T-helper 2 cell (primary cell): ENCODE measurements at places on chromosomes 7 and 10.

GRCh38 chr7:143337216-143337615 lies 21.3 kb downstream of the CLCN1 start:
- DNase-seq = no peak

GRCh38 chr10:72264536-72264935 lies 9.2 kb upstream of the DDIT4 start:
- no peak for DNase-seq

- no peak for DNase-seq
Measured at GRCh38 chr7:125316466-125316865, 386.8 kb upstream of the POT1 start.

DNA sequence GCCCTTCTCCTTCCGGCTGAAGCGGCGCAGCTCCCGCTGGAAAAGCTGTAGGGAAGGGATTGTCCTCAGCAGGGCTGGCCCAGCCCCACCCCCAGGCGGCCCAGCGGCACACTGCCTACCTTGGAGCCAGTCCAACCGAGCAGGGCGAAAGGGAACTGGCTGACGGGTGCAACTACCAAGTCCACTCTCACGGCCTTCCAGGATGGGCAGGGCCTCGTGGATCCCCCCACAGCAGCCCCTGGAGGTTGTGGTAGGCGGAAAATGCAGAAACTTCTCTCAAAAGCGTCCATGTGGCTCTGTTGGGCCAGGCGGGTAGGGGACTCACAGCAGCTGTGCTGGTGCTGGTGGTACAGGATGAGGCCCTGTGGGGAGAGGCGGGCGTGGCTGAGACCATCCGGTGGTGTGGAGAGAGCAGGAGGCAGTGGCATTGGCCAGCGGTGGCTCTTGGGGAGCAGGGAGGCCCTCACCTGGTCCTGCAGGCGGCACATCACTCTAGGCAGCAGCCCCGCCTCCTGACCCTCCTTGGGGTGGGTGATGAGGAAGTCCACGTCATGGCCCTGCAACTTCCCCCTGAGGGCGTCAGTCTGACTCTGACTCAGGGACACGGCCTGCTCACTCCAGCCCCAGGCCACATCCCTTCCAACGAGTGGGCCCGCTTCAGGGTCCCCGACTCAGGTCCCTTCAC lies 8.4 kb upstream of the PGAM2 start:
- no peak for DNase-seq

GRCh38 chr10:53846809-53847208 lies 954.2 kb downstream of the PCDH15 start:
- no peak for DNase-seq

- DNase-seq = no peak
Measured at GRCh38 chr7:1936006-1936310, 265.9 kb downstream of the ELFN1 start.

- no peak for DNase-seq
Measured at GRCh38 chr10:131743190-131744151, 157.3 kb upstream of the PPP2R2D start.

- no peak for DNase-seq
Measured at GRCh38 chr10:113049881-113050280, 99.8 kb downstream of the TCF7L2 start.

DNA sequence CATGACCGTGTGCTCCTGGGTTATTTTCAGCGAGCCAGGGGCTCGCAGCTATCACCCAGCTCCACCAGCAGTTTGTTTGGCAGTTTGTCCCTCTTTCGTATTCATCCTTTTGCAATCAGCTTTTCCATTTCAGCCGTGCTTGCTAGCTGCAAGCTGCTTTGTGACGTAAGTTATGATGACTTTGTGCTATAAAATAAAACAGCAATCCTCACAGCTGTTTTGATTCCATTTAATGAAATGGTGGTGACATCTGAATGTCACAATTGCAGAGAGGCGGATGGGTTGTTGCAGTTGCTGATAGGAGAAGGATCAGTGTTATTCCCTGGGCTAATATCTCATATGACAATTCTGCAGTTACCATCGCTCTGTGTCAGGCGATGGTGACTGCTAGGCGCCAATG lies 251.7 kb downstream of the SNX10 start:
- DNase-seq = no peak

GRCh38 chr7:84111842-84112241 lies 82.7 kb downstream of the SEMA3A start:
- no peak for DNase-seq

DNA sequence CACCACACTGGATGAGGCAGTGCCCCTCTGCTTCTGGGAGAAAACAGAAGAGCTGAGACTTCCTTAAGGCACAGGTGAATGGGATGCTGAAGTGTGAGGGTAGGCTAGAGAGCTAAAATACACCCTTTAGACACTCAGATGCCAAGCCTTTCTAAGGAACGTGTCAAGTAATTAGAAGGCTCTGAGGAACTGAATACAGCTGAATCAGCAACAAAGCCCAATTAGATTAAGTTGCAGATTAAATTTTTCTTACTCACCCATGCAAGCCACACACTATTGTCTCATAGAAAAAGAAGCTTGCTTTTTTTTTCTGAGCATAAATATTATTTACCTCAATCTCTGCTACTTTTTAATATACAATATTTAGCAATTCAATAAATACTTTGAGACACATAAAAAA lies 354.3 kb upstream of the NRG3 start:
- no peak for DNase-seq

- no peak for DNase-seq
Measured at GRCh38 chr7:104839842-104840241, 174.2 kb upstream of the KMT2E start.

GRCh38 chr10:69068549-69068948 lies 19.4 kb upstream of the SRGN start:
- no peak for DNase-seq

GRCh38 chr10:96370584-96371157 lies 11.9 kb upstream of the OPALIN start:
- DNase-seq = peak; percentile 34

DNA sequence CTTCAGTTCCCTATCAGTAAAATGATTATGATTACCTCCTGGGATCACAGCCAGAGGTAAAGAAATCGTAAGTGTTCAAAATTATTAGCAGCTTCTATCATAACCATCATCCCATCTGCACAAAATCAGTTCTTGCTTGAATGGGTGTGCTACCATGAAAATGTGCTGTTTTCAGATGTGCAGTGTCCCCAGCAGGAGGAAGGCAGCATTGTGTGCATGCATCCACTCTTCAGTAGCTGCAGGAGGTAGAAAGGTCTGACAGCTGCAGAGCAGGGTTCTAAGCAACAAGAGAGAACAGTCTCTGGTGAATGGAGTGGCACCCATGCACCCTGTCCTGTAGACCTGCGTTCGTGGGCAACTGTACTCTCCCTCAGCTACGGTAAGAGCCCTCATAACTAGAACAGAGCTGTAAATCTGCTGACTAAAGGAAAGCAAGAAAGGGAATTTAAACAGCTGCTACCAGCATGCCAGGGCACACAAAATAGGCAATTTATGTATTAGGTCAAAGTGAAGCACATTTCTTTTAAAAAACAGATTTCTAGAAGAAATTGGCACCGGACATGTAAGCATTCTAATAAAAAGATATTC lies 21.2 kb downstream of the VSTM2A start:
- DNase-seq = no peak

DNA sequence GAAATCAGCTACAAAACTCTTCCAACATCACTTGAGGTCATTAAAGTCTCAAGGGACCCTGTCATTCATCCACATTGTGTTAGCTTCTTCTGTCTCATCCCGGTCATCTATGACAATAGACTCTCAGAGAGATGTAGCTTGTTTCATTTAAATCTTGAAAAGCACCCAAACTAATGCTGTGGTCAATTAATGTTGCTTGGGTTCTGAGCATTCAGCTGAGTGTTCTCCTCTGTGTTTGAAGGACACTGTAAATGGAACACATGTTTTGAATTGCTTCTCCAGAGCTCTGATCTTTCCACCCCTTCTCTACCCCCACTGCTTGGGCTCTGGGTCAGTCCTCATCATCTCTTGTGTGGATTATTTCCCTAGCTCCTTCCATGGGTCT lies 19.6 kb upstream of the ADD3 start:
- no peak for DNase-seq

DNA sequence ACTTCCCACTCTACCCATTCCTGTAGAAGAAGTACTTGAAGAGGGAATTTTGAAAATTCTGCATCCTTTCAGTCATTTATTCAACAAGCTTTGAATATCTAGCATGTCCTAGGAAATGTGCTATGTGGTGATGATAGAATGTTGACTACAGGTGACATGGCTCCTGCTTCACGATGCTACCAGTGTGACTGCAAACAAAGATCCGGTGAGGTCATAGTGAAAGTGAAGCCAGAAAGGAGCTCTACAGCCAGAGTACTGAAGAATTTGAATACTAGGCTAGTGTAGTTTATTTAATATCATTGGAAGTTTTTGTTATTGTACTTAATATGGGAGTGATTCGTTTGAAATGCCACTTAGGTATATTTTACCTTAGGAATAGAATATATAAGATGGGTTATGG lies 348.1 kb downstream of the TFEC start:
- DNase-seq = peak; percentile 7

DNA sequence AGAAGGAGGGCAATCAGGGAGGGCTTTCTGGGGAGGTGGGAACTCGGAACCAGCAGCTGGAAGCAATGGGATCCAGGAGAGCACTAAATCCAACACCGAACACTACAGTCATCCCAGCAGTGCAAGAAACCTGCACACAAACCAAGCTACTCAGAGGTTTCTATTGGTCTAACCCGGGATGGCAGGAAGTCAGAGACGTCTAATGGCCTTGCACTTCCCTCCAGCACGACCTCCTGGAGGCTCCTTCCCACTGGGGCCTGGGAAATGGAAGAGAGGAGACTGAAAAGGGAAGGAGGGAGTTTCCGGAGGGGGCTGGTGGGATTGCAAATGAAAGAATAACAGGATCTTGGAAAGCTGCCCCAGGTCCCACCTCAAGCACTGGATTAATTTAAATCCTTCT lies 56.3 kb downstream of the TEX36 start:
- DNase-seq = no peak

- DNase-seq = no peak
Measured at GRCh38 chr10:63416376-63416775, 49.4 kb downstream of the JMJD1C start.

DNA sequence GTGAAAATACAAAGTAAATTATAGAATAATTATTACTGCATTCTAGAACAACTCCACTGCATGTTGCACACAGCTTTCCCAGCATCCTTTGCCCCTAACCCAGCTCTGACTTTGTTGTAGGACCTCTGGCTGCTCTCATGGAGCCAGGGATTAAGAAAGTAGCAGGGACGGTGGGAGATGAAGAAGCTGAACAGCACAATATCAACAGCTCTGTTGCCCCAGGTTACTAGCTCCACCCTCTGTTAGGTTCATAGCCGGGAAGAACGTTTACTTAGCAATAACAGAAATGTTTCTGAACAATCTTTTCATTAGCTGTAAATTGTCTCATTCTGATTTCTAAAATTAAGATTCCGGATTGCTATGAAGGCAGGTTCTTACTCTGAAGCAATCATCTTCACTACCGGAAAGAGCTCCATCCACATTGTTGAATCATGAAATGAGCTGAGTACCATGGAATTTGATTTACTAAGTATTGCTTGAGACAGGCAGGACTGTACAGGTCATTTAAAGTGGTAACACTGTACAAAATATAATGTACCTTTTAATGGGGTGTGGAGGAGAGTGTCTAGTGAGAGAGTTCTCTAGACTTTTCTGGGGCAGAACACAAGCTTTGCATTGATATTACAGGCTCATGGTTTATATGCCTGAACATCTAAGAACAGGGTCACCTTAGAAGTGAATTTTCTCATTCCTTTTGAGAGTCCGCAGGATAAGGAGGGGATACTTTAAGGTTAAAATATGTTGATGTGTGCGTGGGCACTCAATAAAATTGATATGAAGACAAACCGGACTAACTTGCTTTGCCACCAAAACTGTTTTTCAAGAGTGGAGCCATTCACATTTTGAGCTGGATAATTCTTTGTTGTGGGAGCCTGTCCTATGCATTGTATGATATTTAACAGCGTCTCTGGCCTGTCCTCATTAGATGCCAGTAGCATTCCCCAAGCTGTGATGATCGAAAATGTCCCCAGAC lies 20.8 kb upstream of the RAB18 start:
- DNase-seq = no peak
